ENCODE measurements at places on chromosomes 5 and 9. TPM values are rescaled to one million over a fixed set of nuclear protein-coding genes. Genes with fewer than 3 reads are reported as not detected.

DNA sequence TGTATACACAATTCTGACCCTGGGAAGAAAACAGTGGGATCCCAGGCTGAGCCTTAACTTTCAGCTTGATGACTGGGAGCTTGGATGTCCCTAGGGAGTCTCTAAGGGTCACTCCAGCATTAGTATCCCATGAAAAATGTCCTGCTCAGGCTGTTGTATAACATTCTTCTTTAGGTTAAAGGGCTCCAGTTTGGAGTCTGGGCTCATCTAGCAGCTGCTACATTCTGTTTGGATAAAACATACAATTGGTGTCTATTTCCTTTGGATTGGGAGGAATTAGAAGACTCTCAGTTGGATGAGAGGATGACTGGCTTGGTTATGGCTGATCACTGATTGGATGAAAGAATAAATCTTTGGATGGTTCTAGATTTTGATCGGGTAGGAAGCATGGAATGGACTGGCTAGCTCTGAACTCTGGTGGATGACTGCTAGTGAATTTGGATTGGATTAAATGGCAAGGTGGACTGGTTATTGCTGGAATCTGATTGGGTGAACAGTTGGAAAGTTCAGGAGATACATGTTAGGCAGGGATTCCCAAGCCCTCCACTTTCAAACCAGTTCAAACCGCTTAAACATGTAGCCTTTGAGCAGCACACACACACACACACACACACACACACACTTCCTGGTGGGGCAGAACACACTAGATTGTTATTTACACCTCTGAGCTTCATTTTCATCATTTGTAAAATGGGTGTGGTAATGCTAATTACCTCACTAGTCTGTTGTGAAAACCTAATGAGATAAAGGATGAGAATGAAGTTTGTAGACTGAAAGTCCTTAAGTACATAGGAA is 7.1 kb upstream of the MYOZ3 start:
- DNase-seq: no peak

The PCDHGB7 gene
- 0.23 TPM for total RNA-seq

The ADRB2 gene
- total RNA-seq: 0.21 TPM

DNA sequence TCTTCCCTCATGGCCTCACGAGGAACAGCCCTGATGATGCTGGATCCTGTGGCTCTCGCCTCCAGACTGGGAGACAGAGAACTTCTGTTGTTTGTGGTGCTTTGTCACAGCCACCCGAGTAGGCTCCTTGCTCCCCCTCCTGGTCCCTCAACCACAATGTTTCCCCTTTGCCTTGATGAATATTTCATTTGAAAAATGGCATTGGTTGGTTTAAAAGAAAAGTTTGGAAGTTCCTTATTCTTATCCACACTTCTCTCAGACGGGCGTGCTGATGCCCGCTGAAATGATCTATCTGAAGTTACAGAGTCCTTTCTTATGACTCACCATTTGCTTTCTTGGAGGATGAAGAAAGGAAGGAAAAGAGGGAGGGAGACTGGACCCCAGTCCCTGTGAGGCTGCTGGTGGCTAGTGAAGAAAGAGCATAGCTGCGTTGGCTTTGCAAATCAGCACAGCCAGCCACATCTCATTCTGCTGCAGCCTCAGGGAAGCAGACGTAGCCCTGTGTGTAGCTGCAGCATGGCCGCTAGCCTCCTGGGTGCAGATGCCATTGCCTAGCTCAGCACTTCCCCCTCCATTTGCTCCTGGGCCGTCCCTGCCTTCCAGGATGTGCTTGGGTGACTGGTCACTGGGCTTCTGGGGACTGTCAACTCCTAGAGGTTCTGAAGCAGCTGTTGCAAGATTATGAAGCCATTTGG is 185.9 kb downstream of the ERCC6L2 start:
- peak; percentile 23 for DNase-seq

- DNase-seq: no peak
Observed at GRCh38 chr9:133762488-133763271, 24.5 kb upstream of the SARDH start.

The CEP78 gene
- 33.7 TPM for total RNA-seq

DNA sequence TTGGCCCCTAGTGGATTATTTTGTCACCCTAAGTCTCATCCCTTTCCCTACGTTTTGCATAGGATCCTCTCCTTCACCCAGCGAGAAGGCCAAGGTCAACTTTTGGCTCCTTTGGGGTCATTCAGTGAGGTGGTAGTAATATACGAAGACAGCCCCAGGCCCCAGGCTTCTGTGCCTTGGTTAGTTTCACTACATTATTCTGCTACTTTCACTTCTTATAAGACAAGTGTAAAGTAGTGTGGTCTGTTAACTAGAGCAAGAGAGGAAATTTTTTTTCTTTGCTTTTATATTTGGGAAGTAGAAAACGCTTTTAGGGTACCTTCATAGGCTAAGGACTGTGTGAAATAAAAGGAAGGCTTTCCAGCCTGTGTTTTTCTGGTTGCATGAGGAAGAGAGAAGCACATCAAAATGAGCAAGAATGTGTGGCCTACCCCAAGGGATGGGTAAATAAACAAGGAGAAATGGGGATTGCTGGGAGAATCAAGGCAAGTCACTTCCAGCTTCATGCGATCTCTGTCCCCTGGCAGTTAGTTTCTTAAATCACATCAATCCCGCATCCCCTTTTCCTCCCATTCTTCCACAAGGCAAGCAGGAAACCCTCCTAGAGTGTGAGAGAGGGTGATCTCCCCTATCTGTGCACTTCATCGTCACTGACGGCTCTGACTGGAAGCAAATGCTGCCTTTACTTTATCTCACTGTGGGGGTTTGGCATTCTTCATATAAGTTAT is 677.0 kb upstream of the WWC1 start:
- DNase-seq: no peak

DNA sequence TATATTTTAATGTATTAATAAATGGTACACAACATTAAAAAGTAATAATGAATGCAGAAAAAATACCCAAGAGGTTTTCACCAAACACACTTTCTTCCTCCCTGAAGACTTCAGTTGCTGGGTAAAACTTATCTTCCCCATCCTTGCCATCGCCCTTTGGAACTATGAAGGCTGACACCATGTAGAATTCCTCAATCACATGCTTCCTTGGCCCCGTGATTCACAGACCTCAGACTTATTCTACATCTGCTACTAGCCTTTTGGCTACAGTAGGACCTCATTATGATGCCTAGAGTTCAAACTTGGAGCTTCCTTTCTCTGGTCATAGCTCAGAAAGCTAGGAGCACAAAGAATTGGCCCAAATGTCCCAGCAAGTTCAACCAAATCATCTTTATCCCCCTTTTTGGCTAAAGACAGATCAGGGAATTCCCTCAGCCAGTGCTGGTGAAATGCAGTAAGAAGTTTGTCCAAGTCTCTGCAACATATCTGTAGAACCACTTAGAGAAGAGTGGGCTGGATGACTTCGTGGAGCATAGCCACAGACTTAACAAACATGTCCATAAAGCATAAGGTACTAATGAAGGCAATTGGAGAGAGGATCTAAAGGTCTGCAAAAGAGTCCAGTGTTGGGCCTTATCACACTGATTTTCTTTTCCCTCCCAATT is 253.5 kb downstream of the SEC61B start:
- no peak for DNase-seq
